ENCODE measurements at places on chromosomes 2 and 18. TPM values are rescaled to one million over a fixed set of nuclear protein-coding genes. Genes with fewer than 3 reads are reported as not detected.

CRYBA2 gene
- total RNA-seq, result not detected

RTKN gene
- 9.5 TPM for total RNA-seq

CFAP221 gene
- not detected for total RNA-seq

SMPD4 gene
- total RNA-seq, result 185 TPM

SAP130 gene
- 2.8 TPM for total RNA-seq

MGAT5 gene
- total RNA-seq, result 15.4 TPM

CFC1 gene
- not detected for total RNA-seq

PTPRN gene
- total RNA-seq, result not detected

SLC14A1 gene
- 42.7 TPM for total RNA-seq
